ENCODE measurements at places on chromosomes 3 and 15.

DNA sequence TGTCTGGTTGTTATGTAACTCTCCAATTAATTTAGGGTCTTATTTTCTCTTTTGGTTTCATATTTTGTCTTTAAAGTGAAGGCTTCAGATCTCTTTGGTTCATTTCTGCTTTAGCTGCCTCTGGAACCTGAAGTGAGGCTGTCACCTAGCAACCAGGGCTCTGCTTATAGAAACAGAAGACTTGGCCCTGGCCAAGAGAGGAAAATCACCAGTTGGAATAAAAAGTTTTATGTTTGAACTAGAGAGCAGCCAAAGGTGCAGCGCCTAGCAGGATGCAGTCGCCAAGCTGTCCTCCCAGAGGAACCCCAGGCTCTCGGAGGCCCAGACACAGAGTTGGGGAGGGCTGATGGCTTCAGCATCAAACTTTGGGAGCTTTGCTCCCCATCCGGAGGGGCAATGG is 41.1 kb downstream of the LYZL4 start:
- DNase-seq: peak; percentile 1

DNA sequence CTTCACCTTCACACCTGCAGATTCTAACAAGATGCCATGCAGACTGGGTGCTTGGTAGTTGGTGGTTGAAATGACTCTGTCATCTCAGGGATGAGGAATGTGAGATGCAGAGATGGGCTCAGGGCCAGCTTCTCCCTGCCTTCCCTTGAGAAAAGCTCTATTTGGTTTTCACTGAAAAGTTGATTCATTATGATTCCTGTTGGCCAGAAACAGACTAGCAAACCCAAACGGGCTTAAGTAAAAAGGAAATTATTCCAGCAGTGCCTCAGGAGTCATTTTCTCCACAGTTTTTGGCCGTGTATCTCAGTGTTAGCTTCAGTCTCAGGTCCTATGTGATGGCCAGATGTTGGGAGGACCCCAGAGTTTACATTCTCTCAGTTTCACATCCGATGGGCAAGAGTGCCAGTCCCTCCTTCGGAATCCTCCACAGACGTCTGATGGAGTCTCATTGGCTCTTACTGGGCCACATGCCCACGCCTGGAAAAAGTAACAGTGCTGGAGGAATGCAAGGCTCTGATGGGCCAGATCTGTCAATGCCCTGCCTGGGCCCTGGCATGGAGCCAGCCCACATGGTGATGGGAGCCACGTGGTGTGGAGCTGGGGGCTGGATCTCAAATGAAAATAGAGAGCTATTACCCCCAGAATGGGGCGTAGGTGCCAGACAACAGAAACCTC is 22.3 kb upstream of the SACM1L start:
- DNase-seq: no peak

- peak; percentile 70 for DNase-seq
These were observed 20.4 kb downstream of the FAH start for GRCh38 chr15:80173022-80173759.

GRCh38 chr3:115666920-115667737 is 43.8 kb downstream of the GAP43 start:
- DNase-seq: no peak

DNA sequence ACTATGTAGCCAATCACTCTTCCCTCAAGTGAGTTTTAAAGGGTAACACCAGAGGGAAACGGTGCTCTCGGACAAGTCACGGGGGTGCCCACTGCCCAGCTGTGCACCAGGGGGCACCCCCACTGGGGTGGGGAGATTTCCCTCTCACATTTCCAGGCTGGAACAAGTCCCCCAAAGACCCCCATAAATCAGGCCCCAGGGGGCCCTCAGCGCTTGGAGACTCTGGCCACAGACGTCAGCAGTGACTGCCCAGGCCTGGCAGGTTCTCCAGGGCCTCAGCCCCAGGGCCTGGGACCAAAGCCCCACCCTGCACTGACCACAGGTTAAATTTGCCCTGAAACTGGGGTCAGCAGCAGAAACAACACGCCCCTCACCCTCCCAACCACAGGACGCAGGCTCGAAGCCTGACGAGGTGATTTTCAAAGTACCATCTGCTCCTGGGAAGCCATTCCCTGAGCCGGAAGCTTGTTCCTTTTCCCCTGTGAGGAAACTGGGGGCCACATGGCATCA is 17.0 kb downstream of the XXYLT1 start:
- no peak for DNase-seq

GRCh38 chr3:171177056-171177455 is 150.5 kb upstream of the SLC2A2 start:
- DNase-seq: no peak

DNA sequence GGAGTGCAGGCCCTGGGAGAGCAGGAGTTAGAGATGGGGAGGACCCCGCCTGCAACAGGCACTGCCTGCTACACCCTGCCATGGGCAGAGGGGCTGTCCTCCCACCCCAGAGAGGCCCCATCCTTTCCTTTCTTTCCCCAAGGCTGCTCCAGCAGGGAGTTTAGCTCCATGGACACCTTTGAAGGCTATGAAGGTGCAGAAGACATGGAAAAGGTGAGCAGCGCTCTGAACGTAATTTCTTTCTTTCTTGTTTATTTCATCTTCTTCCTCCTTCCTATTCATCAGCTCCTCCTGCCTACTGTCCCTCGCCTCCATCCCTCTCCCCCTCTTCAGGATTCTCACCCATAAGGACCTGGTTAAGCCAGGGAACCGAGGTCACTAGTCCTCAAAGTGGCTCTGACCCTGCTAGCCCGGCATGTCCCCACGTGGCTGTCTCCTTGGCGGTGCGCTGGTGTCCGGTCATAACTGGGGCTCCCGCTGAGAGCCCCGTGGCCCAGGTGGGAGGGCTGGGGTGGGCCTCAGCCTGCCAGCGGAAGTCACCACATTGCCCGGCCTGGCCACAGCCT is 16.0 kb upstream of the ADIPOQ start:
- DNase-seq: no peak

DNA sequence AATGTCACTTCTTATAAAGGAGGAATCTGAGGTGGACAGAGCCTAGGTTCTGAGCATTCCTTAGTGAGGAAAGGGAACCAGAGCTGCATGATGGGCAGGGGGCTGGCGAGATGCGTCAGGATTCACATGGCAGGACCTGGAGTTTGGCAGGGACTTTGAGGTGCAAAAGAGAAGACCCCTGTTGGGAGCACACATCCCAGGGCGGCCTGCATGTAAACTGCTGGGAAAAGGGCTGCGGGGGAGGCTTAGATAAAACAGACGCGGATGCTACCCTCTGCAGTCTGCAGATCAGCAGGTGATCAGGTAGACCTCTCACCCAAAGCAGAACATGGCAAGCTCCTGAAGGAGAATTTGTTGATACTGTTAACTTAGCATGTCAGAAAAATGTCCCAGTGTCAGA is 168.4 kb downstream of the VGLL4 start:
- DNase-seq: no peak

DNA sequence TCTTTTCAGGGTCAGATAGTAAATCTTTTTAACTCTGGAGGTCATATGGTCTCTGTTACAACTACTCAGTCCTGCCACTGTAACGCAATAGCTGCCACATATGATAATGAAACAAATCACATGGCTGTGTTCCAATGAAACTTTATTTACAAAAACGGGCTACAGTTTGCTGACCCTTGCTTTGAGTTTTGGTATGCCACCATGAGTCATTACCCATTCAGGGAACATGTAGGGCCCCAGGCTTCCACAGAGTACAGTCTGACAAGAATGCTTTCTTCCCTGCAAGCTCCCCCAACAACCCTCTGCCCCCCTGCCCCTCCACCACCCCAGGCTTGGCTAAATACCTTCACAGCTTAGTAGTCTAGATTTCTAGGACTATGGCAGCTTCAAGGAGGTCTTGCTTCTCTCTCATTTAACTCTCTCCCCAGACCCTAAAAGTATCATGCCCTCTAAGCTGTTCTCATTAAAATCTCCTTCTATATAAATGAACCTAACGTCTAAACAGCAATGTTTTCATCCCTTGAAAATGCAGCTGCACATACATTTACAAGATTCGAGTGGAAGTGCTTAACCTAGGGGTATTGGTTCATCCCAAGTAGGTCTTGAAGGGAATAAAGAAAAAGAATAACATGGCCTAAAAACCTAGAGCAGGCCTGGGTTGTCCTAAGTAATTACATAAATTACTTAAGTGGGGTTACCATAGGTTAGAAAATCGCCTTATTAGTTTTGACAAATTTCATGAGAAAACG is 117.8 kb upstream of the PRICKLE2 start:
- DNase-seq: no peak

DNA sequence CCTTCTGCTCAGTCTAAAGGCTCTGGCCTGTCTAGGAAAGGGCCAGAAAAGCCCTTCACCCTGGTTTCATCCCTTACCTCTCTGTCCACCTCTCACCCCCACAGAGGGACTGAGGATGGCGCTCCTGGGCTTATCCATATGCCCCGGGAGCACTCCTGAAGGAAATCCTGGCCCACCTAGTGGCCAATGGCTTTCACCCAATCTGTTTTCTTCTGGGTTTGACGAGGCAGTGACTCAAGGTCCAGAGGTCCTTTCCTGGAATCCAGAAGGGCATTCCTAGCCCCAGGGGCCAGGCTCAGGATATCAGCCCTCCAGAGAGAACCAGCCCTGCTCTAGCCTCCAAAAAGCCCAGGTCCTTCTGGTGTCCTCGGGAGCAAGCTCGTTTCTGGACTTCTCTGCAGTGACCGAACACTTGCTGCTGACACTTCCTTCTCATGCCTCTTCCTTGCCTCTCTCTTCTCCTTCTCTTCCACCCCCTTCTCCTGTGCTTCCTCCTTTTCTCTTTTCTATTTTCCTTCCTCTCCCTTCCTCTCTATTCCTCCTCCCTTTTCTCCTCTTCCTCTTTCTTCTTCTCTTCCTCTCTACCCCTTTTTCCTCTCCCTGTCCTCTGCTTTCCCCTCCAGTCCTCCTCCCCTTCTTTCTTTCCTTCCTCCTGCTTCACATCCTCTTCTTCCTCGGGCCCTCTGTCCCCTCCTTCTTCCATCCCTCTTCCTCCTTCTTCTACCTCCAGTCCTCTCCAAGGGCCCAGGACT is 59.6 kb downstream of the RHCG start:
- no peak for DNase-seq

- DNase-seq: no peak
These were observed 32.6 kb downstream of the BLM start for GRCh38 chr15:90749754-90750153.

DNA sequence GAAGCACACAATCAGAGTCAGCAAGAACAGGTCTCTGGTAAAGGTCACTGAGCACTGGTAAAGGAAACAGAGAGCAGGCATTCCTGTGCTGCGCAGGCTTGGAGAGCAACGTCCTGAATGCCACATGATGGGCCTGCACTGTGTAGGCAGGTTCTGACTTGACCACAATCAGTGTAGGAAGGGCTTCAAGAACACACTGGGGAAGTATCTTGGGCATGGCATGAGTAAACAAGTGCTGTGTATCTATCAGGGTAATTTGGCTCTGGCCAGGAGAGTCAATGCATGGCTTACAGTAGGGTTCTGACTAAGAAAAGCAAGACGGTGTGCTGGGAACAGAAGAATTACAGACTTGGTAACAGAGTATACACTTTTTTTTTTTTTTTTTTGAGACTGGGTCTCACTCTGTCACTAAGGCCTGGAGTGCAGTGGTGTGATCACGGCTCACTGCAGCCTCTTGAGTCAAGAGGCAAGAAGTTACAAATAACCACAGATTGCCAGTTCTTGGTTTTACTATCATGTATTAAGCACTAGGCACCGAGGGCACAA is 30.6 kb downstream of the TBC1D2B start:
- no peak for DNase-seq

- no peak for DNase-seq
These were observed 45.9 kb downstream of the CHAC1 start for GRCh38 chr15:40999190-40999589.

DNA sequence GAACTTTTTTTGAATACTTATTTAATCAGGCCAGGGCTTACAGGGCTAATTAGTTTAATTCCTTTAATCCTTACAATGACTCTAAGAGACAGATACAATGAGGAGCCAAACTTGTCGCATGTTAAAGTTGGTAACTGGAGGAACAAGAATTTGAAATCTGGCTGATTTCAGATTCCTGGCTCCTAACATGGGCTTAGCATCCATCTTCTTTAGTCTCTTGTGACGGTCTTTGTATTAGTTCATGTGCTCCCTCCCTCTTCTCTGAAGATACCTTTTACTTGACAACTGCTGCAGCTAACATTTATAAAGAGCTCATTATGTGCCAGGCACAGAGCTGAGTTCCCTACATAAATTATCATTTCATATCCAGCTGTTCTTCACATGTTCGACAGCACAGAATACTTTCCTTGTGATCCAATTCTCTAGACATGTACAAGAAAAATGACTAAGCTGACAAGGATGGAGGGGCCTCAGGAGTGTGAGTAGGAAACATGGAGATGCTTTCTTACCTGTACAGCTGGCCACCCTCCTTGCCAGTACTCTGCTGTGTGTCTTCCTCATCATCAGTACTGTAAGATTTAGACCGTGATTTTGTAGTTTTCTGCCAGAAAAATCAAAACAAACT is 206.8 kb upstream of the STRIT1 start:
- no peak for DNase-seq

DNA sequence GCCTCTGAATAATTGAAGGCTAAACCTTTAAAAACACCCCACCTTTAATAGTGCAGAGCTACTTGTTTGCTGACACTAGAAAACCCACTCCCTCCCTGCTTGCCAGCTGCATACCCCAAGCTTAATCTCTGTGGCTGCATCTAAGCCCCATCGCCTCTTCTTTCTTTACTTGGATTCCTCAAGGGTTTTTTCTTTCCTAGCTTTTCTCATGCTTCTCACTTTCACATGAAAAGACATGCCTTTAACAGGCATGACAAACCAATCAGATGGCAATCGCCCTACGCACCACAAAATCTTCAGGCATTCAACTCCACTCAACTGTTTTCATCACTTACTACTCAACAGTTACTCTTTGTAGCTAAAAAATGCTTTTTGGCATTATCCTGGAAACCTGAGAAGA is 77.5 kb downstream of the PLD1 start:
- DNase-seq: no peak

DNA sequence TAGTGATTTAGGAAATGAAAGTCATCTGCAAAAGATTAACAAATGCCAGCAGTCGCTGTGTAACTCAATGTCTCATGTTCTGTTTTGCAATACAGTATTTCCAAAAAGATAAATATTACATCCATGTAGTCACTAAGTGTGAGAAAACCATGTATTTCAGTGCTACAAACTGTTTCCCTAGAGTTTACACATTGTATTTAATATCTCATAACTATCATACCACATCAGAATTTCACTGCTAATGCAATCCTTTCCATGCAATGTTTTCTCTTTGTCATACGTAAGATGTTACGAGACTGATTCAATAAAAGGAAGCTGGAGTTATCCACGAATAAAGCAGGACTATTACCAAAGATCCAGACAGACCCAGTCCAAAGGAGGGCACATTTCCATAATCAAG is 269.4 kb downstream of the GBE1 start:
- DNase-seq: no peak

DNA sequence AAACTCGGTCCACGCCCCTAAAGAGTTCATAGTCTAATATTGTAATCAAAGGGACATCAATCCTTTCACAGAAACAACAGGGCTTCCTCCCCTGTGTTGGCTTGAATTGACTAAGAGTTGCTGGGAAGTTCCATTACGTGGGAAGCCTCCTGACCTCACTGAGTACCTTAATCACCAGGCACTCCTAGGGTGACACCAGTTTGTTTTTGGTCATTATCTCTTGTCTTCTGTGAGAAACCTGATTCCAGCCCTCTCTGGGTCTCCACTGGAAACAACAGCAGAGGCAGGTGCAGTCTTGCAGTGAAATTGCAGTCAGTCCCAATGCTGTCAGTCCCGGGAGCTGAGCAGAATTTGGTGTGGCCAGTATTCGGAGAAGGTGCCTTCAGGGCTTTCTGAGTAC is 55.4 kb downstream of the BOC start:
- peak; percentile 77 for DNase-seq

- DNase-seq: no peak
These were observed 47.3 kb upstream of the CCDC80 start for GRCh38 chr3:112688085-112688769.

All from COR-L47 (cell line).